CD4-positive, alpha-beta memory T cell (primary cell): ENCODE measurements at places on chromosomes 5 and 9.

GRCh38 chr5:170448221-170448620 lies 55.6 kb upstream of the KCNIP1 start:
- no peaks in the 10 kb centered on the region for H3K27me3 ChIP-seq
- no peaks in the 10 kb centered on the region for H3K4me1 ChIP-seq
- DNase-seq, result no peak
- no peak overlapping the region for H3K27ac ChIP-seq

- H3K36me3 ChIP-seq, result no peaks in the 10 kb centered on the region
- H3K4me3 ChIP-seq, result no peak overlapping the region
- H3K27ac ChIP-seq, result no peak overlapping the region
- H3K4me1 ChIP-seq, result no peaks in the 10 kb centered on the region
These were observed 547.2 kb downstream of the LRRC70 start for GRCh38 chr5:63125862-63126261.

GRCh38 chr5:72817076-72817481 lies 618 bp downstream of the TNPO1 start:
- DNase-seq, result peak; percentile 64
- H3K27ac ChIP-seq, result peak overlapping the region; percentile 86
- peak overlapping the region; percentile 74 for H3K4me3 ChIP-seq
- no peaks in the 10 kb centered on the region for H3K27me3 ChIP-seq

DNA sequence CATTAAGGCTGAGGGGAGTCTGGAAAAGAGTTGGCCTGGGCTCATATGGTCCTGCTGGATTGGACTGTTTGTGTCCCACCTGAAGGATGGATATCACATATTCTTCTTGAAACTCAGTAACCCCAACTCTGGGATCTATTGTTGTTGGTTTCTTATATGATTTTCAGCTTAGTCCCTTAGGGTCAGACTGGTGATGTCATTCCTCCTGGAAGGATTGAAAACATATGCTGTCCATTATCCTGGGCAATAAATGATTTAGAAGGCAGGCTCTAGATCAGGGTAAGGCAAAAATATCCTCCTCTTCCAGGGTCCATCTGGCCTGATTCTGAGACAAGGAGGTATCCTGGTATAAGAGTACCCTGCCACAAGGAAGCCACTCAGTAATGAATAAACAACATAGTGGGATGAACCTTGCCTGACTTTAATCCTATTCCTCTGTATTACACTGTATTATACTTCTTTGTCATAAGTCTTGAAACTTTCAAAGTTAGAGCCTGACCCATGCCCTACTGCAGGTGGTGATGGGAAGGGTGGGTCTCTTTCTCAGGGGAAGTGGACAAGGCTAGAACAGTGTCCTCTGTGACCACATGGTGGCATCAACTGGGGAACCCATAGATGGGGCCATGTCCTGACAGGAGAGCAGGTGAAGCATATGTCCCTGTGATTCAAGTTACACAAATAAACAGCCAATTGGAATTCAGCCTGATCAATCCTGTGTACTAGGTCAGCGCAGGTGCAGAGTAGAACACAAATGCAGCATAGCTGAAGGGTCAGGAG lies 454.4 kb upstream of the TRPC7 start:
- no peaks in the 10 kb centered on the region for H3K36me3 ChIP-seq
- H3K27me3 ChIP-seq, result no peaks in the 10 kb centered on the region
- no peak overlapping the region for H3K27ac ChIP-seq
- no peak overlapping the region for H3K4me3 ChIP-seq

- H3K36me3 ChIP-seq, result no peaks in the 10 kb centered on the region
- H3K27me3 ChIP-seq, result no peaks in the 10 kb centered on the region
- DNase-seq, result no peak
- no peak overlapping the region for H3K27ac ChIP-seq
These were observed 94.3 kb downstream of the IRX2 start for GRCh38 chr5:2657151-2657550.

DNA sequence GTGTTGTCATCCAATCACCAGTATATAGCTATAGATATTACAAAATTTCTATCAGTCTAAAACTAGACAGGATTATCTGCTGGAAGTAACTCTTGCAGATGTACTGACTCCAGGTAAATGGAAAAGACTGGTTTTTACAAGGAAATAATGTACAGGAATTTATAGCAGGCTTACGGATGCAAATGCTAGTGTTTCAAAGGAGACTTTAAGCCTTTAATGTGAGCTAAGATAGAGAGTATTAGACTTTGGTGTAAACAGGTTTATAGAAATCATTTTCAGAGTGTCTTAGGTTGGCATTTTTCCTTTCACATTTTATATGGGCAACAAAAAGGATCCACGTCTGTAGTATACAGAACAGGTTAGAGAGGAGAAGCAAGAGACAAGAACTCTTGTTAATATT lies 16.1 kb downstream of the ZNF608 start:
- no peak overlapping the region for H3K4me3 ChIP-seq

DNA sequence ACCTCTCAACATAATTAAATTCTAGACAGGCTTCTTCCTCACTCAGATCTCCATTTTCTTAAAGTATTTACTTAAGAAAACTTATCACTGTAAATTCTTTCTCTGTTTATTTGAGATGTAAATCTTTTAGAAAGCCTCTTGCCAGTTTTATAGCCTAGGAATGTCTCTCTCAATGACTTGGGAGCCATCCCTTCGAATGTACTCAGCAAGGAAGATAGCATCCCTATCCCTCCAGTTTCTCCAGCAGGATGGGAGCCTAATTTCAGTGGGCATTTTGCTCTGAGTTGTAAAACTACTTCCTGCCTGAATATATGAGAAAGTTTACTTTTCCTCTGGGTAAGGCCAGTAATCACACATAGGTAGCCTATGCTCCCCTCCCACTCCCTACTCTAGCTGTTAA lies 558.5 kb upstream of the ARRDC3 start:
- H3K4me1 ChIP-seq, result no peaks in the 10 kb centered on the region
- no peak overlapping the region for H3K27ac ChIP-seq
- no peak for DNase-seq
